Sigmoid colon (tissue), 7 donors: ENCODE measurements at places on chromosomes 7 and 10. TPM values are rescaled to one million over a fixed set of nuclear protein-coding genes. Genes with fewer than 3 reads are reported as not detected.

SLC13A1 gene
- not detected for total RNA-seq

DNA sequence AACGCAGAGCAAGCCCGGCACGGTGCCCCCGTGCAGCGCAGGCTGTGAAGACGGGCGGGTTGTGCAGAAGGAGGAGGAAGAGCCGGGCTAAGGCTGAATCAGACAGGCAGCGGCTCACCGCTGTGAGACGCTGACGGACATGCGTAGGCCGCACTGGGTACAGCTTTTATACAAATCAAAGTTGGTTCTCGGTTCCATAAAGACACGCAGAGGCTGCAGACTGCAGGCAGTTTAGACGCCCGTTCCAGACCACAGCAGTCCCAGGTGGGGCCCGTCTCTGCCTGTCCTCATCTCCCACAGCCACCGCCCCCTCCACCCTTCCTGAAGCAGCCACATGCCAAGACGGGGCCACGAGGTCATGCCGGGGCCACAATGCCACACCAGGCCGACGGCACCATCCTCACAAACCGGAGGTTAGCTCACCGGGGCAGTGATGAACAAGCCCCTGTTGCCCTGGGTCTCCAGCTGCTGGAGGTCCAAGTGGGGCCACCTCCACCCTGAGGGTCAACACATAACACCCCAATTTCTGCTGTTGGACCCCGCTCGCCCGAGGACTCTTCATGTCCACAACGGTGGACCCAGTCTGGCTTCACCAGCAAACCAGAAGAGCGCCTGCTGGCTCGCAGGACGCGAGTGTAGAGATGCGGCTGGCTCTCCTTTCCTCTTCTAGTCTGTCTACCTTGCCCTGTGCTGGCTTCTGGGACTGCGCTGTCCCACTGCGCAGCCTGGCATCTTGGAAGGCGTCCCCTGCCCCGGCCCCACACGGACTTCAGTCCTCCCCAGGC is 227.2 kb downstream of the ELFN1 start:
- no peak for DNase-seq
- H3K27ac ChIP-seq, result no peak overlapping the region
- no peaks in the 10 kb centered on the region for H3K4me1 ChIP-seq
- H3K4me3 ChIP-seq, result no peak overlapping the region
- H3K27me3 ChIP-seq, result no peaks in the 10 kb centered on the region

DNA sequence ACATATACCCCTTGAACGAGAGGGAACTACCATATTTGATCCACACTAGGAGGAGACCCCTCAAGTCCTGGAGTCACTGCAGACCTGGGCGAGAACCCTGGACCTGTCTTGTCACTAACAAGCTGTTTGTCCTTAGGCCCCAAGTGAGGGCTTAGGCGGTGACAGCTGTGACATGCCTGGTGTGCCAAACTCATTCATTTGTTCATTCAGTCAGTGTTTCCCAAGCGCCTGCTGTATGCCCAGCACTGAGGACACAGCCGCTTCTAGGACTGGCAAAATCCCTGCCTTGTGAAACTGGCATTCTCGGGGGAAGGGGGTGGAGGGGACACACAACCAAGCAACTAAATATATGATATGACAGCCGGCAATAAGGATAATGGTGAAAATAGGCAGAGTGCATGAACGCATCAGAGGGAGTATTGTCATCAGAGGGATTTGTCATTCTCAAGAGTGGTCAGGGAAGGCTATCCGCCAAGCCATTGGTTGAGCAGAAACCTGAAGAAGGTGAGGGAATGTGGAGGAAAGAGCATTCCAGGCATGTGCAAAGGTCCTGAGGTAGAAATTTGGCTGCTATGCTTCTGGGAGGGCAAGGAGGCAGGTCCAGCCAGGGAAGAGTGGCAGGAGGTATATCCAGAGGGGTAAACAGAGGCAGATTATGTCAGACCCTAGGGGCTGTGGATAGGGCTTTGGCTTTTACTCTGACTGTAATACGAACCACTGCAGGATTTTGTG is 11.0 kb downstream of the SH2B2 start:
- no peak overlapping the region for H3K4me3 ChIP-seq
- no peaks in the 10 kb centered on the region for H3K4me1 ChIP-seq
- no peak overlapping the region for H3K27ac ChIP-seq

DNA sequence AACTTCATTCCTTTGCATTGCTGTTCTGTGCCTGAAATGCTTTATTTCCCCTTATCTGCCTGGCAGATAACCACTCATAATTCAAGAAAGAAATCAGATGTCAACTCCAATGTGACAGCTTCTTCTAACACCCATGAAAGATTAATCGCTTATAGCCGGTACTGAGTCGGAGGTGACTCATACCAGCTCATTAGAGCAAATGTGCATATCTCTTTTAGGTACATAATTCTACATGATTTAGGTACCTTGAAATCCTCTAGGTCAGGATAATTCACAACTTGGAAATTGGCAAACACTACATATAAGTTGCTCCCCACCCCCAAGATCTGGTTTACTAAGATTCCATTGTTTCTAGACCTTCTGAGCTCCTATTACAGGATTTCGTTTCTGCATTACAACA is 554.4 kb upstream of the SORCS1 start:
- no peak overlapping the region for H3K4me3 ChIP-seq
- H3K27me3 ChIP-seq, result no peaks in the 10 kb centered on the region

GRCh38 chr7:139931190-139931934 is 102.3 kb downstream of the TBXAS1 start:
- DNase-seq, result no peak
- H3K27ac ChIP-seq, result no peak overlapping the region
- no peak overlapping the region for H3K4me3 ChIP-seq
- no peaks in the 10 kb centered on the region for H3K36me3 ChIP-seq
- no peaks in the 10 kb centered on the region for H3K27me3 ChIP-seq
- H3K4me1 ChIP-seq, result no peaks in the 10 kb centered on the region

- DNase-seq, result no peak
- peaks cover 8% of the 10 kb centered on the region for H3K4me1 ChIP-seq
- H3K27ac ChIP-seq, result no peak overlapping the region
Measured at GRCh38 chr10:75764974-75765788, 333.8 kb downstream of the LRMDA start.

DNA sequence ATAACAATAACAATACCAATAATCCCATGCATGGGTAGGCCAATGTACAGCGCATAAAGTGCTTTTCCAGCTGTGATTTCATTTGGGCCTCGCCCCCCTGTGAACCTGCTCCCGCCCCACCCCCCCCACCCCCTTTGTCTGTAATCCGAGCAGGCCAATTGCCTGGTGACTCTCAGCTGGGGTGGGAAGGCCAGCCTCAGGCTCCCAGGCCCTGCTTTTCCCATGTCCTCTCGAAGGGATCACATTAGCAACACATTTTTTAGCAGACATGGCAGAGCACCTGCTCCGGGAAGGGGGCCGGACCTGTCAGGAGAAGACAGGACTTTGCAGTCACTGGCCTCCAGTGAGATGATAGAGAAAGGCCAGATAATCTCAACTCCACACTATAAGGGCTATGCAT is 439.3 kb downstream of the RPS24 start:
- H3K27ac ChIP-seq, result peak overlapping the region; percentile 84
- no peaks in the 10 kb centered on the region for H3K27me3 ChIP-seq
- H3K4me3 ChIP-seq, result no peak overlapping the region
- no peak for DNase-seq

FAM25C gene
- total RNA-seq, result not detected

DNA sequence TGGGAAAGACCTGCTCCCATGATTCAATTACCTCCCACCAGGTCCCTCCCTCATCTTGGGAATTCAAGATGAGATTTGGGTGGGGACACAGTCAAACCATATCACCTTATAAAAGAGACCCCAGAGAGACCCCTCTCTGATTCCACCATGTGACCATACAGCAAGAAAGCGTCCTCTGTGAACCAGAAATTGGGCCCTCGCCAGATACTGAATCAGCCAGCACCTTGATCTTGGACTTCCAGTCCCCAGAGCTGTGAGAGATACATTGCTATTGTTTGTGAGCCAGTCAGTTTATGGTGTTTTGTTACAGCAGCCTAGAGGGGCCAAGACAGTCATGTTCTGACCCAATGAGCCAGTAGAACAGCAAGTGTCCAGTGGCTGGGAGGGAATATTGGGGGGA is 232.6 kb downstream of the PAXIP1 start:
- H3K4me1 ChIP-seq, result no peaks in the 10 kb centered on the region
- no peak for DNase-seq
- no peak overlapping the region for H3K4me3 ChIP-seq
- no peaks in the 10 kb centered on the region for H3K27me3 ChIP-seq

DNA sequence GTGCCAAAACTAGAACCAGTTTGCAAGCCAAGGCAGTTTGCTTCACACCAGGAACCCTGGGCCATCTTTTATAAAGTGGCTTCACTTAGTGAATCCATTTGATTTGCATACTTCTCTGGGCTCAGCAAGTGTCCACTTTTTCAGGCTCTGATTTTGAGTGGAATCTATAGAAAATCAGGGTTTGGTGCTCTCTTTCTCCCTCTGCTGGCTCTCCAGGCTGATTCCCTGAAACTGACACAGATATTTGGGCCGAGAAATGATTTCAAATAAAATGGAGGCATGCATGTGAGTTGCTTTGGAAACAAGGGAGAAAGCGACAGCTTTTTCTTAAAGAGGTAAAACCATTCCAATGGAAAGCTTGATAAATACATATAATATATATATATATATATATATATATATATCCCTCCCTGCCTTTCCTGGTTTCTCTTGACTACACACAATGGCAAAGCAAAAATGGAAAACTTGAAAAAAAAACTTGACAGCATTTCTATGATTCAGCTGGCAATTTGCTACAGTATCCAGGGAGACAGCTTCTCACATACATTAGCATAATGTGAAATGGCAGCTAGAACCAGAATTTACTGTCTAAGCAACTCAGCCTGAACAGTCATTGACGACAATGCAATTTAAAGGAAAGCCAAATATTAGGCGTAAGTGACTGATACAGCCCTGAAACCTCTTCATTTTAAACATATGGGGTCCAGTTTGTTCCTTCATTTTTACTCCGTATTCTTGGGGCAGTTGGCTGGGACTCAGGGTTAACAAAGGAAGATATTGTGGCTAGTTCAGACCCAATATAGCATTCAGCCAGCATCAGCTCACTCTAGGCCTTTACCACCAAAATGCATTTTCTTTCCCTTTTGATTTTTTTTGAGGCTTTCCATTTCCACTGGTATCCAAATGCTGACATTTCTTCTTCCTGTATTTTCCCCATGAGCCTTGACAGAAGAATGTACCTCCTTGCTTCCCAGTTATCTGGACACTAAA is 188.5 kb downstream of the TMEM178B start:
- no peak overlapping the region for H3K27ac ChIP-seq
- no peaks in the 10 kb centered on the region for H3K36me3 ChIP-seq
- no peak overlapping the region for H3K4me3 ChIP-seq
- no peaks in the 10 kb centered on the region for H3K4me1 ChIP-seq
- DNase-seq, result no peak
- no peaks in the 10 kb centered on the region for H3K27me3 ChIP-seq

- H3K27ac ChIP-seq, result no peak overlapping the region
- no peaks in the 10 kb centered on the region for H3K27me3 ChIP-seq
- no peaks in the 10 kb centered on the region for H3K4me1 ChIP-seq
- H3K36me3 ChIP-seq, result no peaks in the 10 kb centered on the region
- no peak overlapping the region for H3K4me3 ChIP-seq
- DNase-seq, result no peak
Measured at GRCh38 chr7:340200-340937, 50.4 kb downstream of the FOXL3 start.

CAMK2B gene
- total RNA-seq, result 2.0 TPM

- H3K27me3 ChIP-seq, result no peaks in the 10 kb centered on the region
- no peak overlapping the region for H3K4me3 ChIP-seq
- DNase-seq, result no peak
- H3K36me3 ChIP-seq, result no peaks in the 10 kb centered on the region
Measured at GRCh38 chr10:6154566-6154965, 48.2 kb upstream of the PFKFB3 start.

DNA sequence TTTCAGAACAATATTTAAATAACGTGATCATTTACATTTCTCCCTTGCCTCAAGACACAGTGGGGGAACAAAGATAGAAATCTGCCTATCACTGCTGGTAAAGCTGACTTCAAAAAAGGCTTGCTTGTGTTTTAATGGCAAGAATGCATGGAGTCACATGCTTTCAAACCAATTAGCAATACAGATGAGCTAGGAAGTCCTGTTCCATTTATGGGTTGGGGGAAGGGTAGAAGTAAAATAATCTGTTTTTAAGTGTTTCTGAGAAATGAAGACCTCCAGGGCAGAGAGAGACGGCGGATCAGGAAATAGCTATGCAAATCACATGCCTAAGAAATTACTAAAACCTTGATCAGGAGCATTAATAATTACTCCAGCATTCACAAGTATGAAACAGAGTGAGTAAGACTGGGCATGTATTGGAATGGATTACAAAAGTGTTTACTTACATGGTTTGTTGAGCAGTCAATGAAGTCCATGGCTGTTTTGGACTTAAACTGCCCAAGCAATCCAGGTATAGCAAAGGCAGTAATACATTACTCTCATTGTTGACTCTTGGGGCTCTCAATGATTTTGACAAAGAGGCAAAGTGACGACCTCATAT is 142.0 kb downstream of the ARID5B start:
- no peak overlapping the region for H3K27ac ChIP-seq
- no peak overlapping the region for H3K4me3 ChIP-seq
- no peaks in the 10 kb centered on the region for H3K36me3 ChIP-seq
- H3K4me1 ChIP-seq, result peaks cover 63% of the 10 kb centered on the region

DNA sequence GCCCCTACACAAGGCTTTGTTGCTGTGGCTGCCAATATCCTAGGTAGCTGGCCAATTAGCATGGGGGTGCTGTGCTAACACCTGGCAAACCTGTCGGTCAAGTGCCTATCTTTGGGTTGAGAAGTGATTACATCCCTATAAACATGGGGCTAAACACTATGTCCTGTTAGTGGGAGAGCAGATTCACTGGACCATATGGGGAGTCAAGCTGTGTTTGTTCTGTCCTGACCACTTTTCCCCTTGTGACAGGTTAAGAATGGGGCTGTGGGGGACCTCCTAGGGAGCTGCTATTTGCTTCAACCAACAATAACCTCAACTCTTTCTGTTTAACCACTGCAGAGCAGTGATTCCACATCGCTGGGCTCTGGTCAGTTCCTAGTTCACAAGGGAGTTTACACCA is 151.5 kb upstream of the AOAH start:
- no peak overlapping the region for H3K4me3 ChIP-seq
- H3K27ac ChIP-seq, result no peak overlapping the region
- no peaks in the 10 kb centered on the region for H3K4me1 ChIP-seq
- no peaks in the 10 kb centered on the region for H3K36me3 ChIP-seq

- H3K27me3 ChIP-seq, result peaks cover 53% of the 10 kb centered on the region
- H3K36me3 ChIP-seq, result no peaks in the 10 kb centered on the region
- H3K4me1 ChIP-seq, result peaks cover 29% of the 10 kb centered on the region
- H3K4me3 ChIP-seq, result no peak within 1 kb of the TSS
Measured at GRCh38 chr10:49395741-49396665, at the start of gene DRGX. DRGX (minus strand) TSS chr10:49396089; CDS start chr10:49395440, 649 bp downstream.

ZNRF2 gene
- 23.9 TPM for total RNA-seq

- no peak overlapping the region for H3K4me3 ChIP-seq
- H3K4me1 ChIP-seq, result no peaks in the 10 kb centered on the region
- no peaks in the 10 kb centered on the region for H3K27me3 ChIP-seq
- no peaks in the 10 kb centered on the region for H3K36me3 ChIP-seq
- H3K27ac ChIP-seq, result no peak overlapping the region
- DNase-seq, result no peak
Measured at GRCh38 chr7:87179180-87179579, 26.9 kb downstream of the DMTF1 start.

GRCh38 chr10:727162-727790 is 37.8 kb upstream of the DIP2C start:
- H3K27ac ChIP-seq, result no peak overlapping the region
- H3K27me3 ChIP-seq, result no peaks in the 10 kb centered on the region
- no peak for DNase-seq
- no peaks in the 10 kb centered on the region for H3K4me1 ChIP-seq
- no peak overlapping the region for H3K4me3 ChIP-seq
